Stimulated activated CD4-positive, alpha-beta T cell treated with anti-CD3 and anti-CD28 coated beads, Interleukin-4, amount 100 ng/mL, for 1 hour (primary cell): ENCODE measurements at places on chromosomes 7 and 10.

DNA sequence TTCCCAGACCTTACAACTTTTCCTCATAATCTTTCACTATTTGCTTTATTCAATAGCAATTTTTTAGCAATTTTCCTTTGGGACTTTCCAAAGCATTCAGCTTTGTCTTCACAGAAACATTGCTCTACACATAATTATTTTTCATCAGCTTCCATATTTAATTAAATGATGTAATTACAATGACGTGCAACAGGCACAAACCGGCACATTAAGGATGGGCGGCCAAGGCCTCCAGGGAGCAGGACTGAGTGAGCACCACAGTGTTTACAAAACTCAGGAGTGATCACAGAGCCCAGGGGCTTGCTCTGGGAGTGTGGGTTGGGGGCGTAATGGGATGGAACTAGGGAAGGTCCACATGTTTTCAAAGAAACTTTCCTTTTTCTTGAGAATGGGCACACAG, 69.8 kb downstream of the MAD1L1 start:
- DNase-seq = no peak

- DNase-seq = no peak
Observed at GRCh38 chr10:85175635-85176034, 847.2 kb downstream of the CCSER2 start.

GRCh38 chr7:39153647-39154046, 175.9 kb downstream of the POU6F2 start:
- DNase-seq = no peak

DNA sequence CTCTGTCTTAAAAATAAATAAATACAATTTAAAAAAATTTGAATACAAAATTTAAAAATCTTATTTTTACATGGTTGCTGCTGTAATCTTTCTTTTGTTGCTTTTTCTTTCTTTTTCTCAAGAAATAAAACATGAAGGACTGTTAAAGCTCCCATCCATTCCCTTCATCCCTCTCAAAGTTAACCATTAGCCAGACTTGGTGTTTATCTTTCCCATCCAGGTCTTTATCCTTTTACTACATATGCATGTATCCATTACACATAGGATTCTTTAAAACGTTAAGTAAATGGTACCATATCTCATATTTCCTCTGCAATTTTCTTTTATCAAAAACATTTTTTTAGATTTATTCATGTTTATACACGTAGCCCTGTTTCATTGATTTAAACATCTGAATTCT, 70.1 kb downstream of the CREB3L2 start:
- DNase-seq = no peak

DNA sequence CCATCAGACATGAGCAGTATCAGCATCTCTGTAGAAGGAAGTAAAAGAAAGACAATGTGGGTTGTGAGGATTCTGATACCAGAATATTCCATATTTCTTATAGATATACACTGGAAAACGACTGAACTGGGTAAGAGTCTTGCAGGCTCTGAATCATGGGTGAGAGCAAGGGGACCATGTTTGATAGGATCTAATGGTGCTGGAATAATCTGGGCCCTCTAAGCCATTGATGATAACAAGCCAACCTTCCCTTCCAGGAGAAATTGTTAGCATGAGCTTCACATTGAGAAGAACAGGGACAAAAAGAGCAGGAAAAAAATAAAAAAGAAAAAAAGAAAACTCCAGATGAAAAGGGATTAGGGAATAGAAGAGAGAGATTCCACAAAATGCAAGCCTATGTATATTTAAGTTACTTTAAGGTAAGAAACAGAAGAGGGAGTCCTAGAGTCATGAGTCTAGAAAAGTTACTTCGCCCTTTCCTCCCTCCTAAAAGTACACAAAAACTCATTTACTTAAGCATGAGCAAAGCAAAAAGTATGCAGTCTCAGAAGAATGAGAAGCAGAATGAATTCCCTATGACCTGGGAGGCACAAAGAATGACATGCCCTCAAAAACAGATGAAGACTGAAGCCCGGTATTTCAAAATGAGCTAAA, 181.9 kb downstream of the TMEM26 start:
- DNase-seq = no peak

- DNase-seq = no peak
Observed at GRCh38 chr10:63699785-63700613, 178.8 kb downstream of the REEP3 start.

GRCh38 chr10:96910488-96911395, 78.6 kb downstream of the LCOR start:
- DNase-seq = no peak

GRCh38 chr7:4733936-4734528, 41.4 kb upstream of the AP5Z1 start:
- DNase-seq = no peak

- DNase-seq = no peak
Observed at GRCh38 chr10:126511917-126512479, 123.7 kb upstream of the ADAM12 start.

DNA sequence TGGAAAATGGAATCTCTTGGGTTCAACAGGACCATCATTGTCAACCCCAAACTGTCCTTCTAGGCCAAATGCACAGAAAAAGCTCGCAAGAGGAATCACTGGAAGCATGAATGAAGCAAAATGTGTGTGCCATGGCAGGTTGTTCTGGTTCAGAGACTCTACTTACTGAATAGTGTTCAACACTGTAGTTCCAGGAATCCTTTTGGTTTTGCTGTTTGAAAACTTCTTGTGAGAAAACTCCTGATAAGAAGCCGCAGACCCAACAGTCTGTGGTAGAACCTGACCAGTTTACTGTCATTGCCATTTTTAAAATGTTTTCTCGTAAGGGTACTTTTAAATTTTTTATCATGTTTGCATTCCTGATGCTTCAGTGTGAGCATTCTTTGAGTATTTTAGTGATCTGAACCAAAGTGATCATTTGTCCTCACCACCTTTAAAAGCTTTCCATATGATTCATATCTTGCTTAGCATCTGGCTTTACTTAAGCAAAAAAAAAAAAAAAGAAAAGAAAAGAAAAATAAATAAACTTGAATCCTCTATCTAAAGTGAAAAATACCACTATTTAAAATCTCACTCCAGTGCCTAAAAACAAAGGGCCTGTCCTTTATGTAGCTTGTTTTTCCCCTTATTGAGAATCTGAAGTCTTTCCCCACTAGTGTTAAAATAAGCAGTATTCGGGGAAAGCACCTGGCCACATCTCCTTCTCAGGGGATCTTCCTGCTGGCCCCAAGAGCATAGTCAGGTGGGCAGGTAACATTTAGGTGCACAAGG, 92.4 kb downstream of the WNT2 start:
- DNase-seq = no peak

DNA sequence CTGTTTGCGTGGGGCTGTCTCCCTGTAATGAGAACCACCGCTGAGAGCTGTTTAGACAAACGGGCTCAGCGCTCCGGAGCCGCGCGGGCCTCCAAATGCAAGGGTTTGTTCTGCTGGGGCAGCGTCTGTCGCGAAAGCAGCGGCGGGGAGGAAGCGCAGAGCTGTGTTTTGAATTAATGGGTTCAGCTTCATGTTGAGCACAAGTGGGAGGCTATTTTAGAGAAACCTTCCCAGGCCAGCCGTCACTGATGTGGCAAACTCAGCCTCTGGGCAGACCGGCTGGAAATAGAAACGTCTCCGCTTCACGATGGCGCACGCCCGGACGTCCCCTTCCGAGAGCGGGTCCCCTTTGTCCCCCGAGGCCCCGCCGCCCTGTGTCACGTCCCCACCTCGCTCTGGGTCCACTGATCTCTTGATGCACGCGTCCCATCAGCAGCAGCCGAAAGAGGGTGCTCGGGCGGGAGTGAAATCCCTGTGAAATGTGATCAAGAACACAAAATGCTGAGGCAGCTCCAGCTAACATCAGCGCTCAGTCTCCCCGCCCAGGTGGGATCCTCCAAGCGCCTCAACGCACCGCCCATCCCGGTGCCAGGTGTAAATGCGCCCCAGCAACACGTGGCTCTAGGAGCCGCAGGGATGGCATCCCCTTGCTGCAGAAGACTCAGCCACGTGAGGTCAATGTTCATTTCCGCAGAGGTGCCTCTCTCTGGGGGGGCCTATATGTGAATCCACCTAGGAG, 44.9 kb downstream of the BAMBI start:
- no peak for DNase-seq

GRCh38 chr7:34361663-34362250, 296.3 kb upstream of the NPSR1 start:
- DNase-seq = no peak

- DNase-seq = no peak
Observed at GRCh38 chr10:8245814-8246142, 191.3 kb downstream of the GATA3 start.

DNA sequence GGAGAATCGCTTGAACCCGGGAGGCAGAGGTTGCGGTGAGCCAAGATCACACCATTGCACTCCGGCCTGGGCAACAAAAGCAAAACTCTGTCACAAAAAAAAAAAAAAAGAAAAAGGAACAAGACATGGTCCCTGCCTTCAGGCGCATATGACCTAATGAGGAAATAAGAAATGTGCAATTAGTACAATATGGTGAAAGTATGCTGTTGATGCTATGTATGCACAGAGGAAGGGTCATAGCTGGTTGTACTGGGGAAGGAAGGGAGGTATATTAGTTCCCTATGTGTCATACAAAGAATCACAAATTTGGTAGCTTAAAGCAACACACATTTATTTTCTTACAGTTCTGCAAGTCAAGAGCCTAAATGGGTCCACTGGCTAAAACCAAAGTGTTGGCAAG, 97.8 kb upstream of the MPP7 start:
- no peak for DNase-seq

DNA sequence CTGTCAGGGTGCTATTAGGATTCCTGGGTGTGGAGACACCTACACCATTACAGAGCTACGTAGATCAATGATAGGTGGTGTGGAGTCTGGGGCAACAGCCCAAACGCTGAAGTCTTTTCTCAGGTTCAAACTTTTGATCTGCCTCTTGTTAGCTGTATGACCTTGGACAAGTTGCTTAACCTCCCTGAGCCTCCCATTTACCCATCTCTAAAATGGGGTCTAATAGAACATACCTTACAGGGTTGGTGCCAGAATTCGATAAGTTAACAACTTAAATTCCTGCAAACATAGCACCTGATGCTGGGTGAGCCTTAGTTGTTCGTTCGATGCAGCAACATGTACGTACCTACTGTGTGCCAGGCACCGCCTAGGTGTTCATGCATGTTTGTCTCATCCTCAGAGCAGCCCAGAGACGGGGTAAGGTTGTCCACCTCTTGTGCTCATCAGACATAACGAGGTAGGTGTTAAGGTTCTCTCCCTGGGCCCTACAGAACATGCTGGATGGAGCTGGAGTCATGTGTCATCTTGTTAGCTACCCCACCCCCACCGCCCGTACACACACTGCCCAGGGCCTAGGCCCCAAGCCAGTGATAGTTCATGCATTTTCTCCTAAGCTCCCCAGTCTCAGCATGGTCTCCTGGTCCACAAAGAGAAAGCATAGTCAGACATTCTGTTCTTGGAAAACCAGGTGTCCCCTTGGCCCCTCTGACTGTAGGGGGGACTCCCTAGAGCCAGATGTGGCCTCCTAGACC, 41.0 kb upstream of the SLC29A3 start:
- no peak for DNase-seq

GRCh38 chr10:116730464-116731260, 11.7 kb downstream of the HSPA12A start:
- DNase-seq = no peak

GRCh38 chr7:107427462-107427861, 42.4 kb upstream of the GPR22 start:
- DNase-seq = no peak

DNA sequence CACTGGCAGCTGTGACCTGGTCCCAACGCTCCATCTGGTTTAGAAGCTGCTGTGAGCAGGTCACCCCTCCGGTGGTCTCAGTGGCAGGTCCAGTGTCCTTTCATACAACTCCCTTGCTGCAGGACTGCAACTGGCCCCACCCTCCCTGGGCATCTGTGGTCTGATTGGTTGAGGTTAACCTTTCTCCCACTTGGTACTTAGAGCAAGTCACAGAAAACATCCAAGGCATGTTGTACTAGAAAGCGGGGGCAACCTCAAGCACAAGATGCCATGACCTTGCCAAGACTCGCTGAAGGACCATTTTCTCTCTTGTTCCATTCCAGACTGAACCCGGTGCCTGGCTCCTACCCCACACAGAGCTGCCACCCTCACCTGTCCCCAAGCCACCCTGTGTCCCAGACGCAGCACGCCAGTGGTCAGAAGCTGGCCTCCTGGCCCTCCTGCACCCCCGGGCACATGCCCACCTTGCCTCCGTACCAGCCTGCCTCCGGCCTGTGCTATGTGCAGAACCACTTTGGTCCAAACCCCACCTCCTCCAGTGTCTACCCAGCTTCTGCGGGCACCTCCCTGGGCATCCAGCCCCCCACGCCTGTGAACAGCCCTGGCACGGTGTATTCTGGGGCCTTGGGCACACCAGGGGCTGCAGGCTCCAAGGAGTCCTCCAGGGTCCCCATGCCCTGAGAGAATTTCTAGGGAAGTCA, 9.0 kb downstream of the RHBDD2 start:
- DNase-seq = no peak

DNA sequence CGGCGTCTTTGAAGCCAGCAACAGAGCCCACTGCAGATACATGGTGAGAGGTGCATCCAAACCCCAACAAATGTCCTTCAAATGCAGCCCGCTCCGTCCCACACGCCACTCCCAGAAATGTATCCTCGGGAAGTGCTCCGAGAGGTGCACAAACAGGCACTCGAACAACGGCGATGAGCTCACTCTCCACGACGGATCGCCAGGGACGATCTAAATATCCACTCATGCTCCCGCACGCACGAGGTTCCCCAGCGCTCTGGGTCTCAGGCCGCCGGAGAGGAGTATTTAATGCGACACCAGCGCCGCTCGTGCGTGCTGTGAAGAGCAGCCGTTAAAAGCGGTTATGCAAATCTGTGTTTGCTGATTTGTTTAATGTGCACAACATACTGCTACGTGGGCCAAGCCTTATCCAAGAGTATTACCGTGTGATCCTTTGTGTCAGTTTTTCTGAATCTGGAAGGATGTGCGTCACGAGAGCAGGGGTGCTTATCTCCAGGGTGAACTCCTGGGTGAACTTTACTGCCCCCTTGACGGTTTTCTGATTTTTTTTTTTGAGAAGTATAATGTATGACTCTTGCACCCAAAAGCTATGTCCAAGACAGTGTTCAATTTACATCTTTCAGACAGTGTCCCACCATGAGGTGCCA, 48.5 kb upstream of the PPP2R2D start:
- no peak for DNase-seq
